Muscle of arm (tissue), 14 donors: ENCODE measurements at places on chromosomes 11 and 22. TPM values are rescaled to one million over a fixed set of nuclear protein-coding genes. Genes with fewer than 3 reads are reported as not detected.

GRCh38 chr22:50169774-50170341, 673 bp upstream of the PANX2 start:
- no peak for DNase-seq

The DEUP1 gene
- not detected for polyA plus RNA-seq

The RIBC2 gene
- 2.2 TPM for polyA plus RNA-seq

The HTR3A gene
- not detected for polyA plus RNA-seq

DNA sequence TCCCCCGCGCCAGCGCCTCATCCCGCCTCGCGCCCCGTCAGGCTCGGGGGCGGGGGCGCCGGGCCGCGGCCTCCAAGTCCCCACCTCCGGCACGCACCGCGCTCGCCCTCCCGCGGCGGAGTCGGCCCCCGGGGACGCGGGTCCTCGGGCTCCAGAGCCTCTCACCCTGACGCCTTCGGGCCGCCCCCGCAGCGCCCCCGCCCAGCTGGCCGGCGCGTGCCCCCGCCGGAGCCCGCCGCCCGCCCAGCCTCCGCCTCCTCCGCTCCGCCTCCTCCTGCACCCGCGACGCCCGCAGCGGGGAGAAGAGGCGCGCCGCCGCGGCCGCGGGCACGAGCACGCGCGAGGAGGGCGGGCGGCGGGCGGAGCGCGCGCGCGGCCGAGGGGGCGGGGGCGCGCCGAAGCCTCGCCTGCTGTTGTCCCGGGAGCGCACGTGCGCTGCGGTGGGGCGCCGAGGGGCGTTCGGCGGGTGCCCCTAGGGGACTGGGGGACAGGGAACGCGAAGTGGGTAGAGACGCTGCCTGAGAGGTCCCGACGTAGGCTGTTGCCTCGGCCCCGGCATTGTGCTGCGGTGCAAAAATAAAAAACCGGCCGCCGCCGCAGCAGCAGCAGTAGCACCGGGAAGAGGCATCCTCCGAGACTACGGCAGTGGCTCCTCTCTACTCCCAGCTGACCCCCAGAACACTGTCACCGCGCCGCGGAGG, 87.4 kb upstream of the ARHGAP32 start:
- peak; percentile 72 for DNase-seq

The SAA1 gene
- not detected for polyA plus RNA-seq

The TRIM64 gene
- not detected for polyA plus RNA-seq
